ENCODE measurements at places on chromosomes 3 and 15.
A peak's percentile ranks its signal among the peaks of the same experiment; 100 is the strongest.

- DNase-seq = no peak
These were observed 81.7 kb upstream of the POU1F1 start for GRCh38 chr3:87358066-87358465.

DNA sequence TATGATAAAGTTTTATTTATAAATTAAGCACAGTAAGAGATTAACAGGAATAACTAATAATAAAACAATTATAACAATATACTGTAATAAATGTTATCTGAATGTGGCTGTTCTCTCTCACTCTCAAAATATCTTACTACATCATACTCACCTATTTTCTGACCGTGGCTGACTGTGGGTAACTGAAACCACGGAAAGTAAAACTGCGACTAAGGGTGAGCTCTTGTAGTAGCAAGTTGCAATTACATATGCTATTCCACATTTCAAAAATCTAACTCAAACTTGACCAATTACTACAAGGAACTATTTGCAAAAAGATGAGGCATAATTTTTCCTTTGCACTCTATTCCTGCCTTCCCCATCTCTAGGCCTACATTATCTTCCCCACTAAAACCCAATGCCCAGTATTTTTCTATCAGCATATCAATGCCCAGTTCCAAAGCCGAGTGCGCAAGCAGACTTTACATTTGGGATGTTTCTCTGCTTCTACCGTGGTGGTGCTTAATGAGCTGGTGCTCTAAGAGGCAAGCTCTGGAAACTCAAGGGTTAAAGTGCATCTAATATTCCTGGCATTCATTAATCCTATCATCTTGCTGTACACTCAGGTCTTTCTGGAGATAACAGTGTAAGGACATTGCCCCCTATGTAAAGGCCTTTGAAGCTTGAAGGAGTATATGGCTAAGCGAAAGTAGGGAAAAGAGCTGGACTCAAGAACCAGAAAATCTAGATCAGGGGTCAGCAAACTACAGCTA is 6.7 kb downstream of the PCYT1A start:
- DNase-seq = no peak

DNA sequence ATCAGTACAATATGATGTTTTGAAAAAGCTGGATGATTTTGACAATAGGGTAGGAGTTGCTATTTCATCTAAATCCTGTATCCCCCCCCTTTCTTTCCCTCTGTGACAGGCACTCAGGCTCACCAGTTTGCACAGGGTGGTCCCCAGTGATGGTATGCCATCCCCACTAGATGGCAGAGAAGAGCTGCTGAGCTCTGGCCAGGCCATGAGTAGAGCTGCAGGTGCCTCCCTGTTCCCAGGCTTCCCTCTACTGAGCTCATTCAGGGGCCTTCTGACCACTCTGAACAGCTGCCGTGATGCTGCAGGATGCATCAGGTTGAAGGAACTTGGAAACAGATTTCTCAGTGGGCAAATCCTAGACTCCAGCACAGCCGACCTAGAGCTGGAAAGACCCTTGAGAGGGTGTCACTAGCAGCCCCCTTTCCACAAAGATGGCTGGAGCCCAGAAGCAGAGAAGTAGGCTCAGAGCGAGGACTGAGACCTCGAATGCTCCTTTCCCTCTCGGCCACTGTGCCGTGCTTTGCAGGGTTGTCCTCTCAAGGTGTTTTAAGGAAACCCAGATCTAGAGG is 45.1 kb downstream of the EFCAB12 start:
- peak; percentile 5 for DNase-seq

GRCh38 chr15:85150130-85150480 is 168.4 kb downstream of the PDE8A start:
- DNase-seq = no peak

GRCh38 chr3:14525685-14526631 is 14.2 kb downstream of the GRIP2 start:
- DNase-seq = no peak

DNA sequence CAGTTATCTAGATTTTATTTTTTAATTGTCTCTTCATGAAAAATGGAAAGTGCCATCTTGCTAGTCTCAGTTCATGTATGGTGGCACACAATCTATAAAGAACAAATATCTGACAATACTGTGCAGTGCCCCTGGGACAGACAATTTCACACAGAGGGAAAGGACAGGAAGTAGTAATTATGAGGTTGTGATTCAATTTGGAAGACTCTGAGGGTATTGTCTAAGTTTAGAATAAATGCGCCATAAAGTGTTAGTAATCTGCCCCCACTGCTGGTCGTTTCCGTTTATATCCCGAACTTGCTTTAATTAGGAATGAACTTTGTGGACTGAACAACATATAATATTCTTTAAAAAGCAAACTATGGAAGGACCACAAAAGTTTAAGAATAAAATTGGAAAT is 196.4 kb upstream of the SLC24A5 start:
- DNase-seq = no peak

DNA sequence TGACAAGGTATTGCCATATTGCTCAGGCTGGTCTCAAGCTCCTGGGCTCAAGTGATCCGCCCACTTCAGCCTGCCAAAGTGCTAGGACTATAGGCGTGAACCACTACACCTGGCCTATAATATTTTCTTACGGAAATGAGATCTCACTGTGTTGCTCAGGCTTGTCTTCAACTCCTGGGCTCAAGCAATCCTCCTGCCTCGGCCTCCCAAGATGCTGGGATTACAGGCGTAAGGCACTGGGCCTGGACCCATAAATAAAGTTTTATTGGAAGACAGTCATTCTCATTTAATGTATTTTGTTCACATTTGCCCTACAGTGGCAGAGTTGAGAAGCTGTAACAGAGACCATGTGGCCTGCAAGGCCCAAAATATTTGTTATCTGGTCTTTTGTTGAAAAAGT is 142.1 kb downstream of the RBPMS2 start:
- no peak for DNase-seq

- DNase-seq = no peak
These were observed 950.1 kb downstream of the DIPK2A start for GRCh38 chr3:144921710-144922109.

GRCh38 chr3:158456114-158456513 is 114.9 kb upstream of the MLF1 start:
- DNase-seq = no peak

DNA sequence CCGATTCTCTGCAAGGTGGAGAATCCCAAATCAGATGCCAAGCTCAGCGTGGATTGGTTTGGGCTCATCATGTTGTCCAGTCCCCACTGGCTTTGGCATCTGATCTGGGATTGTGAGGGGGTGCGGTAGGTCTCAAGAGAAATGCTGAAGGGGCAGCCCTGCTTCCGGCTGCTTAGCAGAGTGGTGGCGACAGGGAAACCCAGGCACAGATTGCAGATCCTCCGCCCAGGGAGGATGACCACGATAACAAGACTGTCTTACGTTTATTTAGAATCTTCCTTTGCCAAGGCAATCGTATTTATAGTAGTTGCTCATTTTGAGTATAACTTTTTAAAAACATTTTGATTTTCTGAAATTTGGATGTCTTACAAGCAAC is 61.1 kb downstream of the SLC12A8 start:
- DNase-seq = no peak

GRCh38 chr15:43410572-43411214 is 39.8 kb downstream of the TUBGCP4 start:
- DNase-seq = no peak

DNA sequence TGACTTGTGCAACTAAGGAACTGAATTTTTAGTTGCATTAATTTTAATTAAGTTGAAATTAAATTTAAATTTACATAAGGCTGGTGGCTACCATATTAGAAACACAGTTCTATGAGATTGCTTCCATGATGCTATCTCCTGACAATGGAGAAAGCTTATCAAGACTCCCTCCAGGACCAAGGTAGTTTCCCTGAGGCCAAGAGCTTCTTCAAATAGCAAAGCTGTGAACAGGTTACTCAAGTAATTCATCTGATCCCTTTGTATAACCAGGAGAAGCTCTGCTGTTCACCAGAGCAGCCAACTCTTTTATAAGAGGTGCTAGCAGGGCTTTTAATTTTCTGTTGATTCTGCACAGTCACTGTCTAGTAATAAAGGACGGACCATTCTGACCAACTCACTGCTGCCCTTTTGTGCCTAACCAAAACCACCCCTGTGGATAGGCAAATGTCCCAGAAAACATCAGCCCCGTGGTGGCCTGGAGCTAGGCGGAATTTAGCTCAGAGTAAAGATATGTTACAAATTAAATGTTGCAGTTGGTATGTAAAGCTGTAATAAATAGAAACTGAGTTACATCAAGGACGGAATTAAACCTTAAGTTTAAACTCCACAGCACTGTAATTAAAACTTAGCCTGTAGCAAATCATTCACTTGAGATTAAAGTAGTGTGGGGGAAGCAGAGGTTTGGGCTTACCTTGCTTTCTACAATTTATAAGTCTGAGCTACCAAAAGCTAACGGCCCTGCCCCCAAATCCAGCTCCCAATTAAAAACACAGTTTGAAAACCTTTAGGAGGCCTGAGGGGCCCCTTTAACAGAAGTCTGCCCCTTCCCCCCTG is 55.6 kb upstream of the LRTM1 start:
- no peak for DNase-seq

GRCh38 chr3:100333970-100334487 is 528 bp upstream of the NIT2 start:
- DNase-seq = no peak

DNA sequence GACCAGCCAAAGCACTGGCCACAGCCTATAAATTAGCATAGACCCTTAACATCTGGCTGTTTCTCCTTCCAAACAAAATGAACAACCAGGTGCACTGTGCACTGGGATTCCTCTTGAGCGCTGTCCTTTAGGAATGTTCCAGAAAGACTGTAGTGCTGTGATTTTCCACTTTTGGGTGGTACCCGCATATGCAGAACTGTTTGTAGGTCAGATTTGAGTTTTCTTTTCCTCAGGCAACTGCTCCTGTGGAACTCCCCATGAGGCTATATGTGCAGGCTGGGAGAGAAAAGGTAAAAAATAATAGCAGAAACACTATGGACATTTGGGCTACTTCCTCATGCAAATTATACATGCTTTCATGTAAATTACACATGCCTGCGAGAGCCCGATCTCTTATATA is 139.1 kb downstream of the CHST2 start:
- DNase-seq = no peak

DNA sequence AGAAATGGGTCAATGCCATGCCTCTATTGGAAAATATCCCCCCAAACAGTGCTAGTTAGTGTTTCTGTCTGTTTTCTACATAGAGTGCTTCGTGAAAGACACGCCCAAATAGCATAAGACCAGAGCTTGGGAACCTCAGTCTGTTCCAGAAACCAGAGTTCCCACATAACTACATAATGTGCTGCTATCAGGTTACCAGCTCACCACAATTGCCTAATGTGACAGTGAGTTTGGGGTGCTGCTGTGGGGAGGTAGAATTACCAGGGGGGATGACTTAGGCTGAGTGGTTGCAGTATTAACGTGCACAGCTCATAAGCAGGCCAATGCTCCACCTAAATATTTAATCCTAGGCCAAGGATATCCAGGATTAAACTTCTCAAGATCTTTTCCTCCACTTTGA is 39.2 kb downstream of the DUT start:
- DNase-seq = no peak

- DNase-seq = no peak
These were observed 74.1 kb downstream of the TRAK1 start for GRCh38 chr3:42165211-42165610.

DNA sequence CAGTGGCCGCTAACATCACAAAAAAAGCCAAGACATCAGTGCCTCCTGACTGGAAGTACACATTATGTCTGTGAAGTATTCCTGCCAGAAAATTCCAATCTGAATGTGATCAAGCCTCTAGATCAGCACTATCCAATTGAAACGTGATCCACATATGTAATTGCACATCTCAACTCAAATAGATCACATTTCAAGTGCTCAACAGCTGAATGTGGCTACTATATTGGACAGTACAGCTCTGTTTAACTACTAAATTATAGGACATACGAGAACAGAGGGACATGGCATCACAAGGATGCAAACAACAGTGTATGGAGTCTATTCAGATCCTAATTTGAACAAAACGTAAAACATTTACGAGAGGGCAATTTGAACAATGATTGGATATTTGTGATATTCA is 542 bp upstream of the UBAP1L start:
- DNase-seq = no peak

DNA sequence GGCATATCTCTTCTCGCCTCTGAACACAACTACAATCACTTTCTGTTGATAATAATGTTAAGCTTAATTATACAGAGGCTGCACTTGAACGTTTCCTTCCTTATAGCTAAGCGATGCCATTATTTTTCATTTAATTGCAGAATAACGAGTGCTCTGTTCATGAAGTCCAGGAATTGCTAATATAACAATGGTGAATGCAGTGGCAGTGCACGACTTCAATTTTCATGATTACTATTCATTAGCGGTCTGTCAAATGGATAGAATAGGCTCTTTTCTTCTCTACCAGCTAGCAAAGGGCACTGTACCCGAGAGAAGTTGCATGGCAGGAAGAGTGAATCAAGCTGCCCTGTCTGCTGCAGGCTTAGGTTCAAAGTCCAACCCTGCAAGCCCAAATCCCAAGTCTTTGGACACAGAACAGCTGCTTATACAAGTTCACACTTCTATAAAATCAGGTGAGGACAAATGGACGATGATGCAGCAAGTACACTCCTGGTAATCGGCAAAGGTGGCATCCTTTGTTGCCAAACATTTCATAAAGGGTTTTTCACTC is 75.6 kb downstream of the PDZRN3 start:
- DNase-seq = no peak

DNA sequence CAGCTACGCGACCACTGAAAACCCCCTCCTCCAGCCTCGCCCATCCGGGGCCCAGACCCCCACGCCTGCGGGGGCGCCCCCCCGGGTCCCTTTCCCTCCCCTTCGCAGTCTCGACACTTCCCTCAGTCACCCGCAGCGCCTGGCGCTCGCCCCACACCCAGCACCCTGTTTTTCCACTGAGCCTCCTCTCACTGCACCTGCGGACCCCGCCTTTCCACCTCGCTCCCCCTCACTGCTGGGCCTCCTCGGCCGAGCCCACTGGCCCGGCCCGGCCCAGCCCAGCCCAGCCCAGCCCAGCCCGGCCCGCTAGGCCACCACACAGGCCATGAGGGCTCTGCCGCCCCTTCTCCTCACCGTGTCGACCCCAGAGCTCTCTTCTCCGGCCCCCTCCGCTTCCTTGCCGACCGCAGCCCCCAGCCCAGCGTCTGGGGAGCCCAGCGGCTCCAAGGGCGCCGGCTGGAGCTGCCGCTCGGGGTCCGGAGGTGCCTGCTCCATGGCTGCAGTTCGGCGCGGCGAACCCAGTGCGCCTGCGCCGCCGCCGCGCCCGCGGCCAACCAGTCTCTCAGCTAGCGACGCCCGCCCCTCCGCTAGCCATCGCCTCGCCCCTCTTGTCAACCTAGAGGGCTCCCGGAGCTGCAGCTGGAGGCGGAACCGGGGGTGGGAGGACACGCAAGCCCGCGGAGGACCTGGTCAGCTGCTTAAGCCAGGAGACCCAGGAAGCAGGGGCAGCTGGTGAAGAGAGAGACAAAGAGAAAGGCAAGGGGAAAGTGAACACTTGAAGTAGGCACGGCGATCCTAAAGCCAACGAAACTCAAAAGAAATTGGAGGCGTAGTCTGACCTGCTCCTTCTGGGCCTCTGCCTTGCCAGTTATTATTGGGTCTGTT is at the start of gene SNX4:
Gene SNX4 (minus strand): TSS at position 525 of the 885 bp plus-strand sequence. CDS start 30 bp downstream, at position 495.
- DNase-seq = peak; percentile 83

Measured in activated T-helper 9 cell treated with anti-CD3 and anti-CD28 coated beads, Interleukin-2, amount 50 U/mL, for 16 hours (primary cell).